HL-60 (cell line): ENCODE measurements at places on chromosomes 1 and 21.

DNA sequence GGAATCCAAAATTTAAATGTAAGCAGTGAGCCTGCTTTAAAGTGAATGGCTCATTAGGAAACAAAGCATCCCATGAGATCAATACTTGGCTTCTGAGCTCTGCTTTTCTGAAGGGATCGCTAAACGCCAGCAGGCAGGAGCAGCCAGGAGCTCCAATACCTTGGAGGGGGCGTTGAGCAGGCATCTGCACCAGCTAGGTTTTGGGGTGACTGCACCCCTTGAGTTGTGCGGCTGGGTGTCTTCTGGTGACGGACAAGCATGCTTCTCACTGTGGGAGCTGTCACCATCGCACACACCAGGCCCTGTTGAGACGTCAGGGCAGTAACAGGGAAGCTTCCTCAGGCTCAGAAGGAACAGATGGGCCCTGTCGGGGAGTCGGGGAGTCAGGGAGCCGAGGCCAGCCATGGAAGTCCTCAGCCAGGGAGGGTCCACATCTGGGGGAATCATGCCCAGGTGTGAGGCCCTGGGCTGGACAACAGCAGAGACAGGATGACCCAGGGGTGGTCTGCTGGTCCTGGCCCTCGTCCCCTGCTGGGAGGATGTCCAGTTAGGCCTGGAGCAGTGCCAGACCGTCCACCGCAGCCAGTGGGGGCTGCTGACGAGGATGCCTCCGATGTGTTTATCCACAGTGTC, 57.9 kb upstream of the ADARB1 start:
- no peak for DNase-seq

GRCh38 chr1:225689882-225690459, 37.0 kb upstream of the ENAH start:
- no peak for DNase-seq

GRCh38 chr1:236377832-236378535, 16.1 kb upstream of the EDARADD start:
- DNase-seq = no peak

DNA sequence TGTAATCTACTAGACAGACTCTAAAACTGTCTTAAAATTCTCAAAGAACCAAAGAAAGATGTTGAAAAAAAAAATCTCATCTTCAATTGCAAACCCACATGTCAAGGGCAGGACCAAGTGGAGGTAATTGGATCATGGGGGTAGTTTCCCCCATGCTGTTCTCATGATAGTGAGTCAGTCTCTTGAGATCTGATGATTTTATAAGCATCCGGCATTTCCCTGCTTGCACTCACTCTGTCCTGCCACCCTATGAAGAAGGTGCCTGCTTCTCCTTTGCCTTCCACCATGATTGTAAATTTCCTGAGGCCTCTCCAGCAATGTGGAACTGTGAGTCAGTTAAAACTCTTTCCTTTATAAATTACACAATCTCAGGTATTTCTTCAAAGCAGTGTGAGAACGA, 257.0 kb downstream of the HHIPL2 start:
- DNase-seq = no peak

DNA sequence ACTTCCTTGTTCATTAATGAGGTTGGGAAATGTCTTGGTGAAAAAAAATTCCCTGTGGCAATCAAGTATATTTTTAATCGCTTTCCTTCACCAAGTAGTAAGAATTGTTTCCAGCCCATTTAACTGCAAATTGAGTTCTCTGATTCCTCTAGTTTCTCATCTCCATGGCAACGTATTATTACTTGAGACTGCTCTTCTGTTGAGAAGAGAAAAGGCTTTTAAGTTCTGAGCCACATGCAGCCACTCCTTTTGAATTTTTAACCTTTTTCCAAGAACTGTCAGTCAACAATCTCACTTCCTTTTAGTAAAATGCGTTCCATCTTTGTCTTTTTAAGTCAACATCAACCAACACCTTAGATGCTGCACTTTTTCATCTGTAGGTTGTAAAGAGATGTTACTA, 75.7 kb upstream of the KIAA1614 start:
- DNase-seq = no peak

- peak; percentile 51 for DNase-seq
Measured at GRCh38 chr1:98364544-98364943, 297.0 kb upstream of the SNX7 start.

DNA sequence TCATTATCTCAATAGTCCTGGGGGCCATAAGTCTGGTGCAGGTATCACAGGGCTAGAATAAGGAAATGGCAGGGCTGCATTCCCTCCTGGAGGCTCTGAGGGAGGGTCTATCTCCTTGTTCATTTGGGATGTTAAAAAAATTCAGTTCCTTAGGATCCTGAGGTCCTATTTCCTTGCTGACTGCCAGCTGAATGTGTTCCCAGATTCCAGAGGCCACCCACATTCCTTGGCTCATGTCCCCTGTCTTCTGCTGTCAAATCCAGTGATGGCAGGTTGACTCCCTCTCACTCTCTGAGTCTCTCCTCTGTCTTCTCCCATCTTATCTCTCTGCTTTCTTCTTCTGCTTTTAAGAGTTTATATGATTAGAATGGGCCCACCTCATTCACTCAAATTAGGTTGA, 400.6 kb downstream of the PTPRU start:
- no peak for DNase-seq

DNA sequence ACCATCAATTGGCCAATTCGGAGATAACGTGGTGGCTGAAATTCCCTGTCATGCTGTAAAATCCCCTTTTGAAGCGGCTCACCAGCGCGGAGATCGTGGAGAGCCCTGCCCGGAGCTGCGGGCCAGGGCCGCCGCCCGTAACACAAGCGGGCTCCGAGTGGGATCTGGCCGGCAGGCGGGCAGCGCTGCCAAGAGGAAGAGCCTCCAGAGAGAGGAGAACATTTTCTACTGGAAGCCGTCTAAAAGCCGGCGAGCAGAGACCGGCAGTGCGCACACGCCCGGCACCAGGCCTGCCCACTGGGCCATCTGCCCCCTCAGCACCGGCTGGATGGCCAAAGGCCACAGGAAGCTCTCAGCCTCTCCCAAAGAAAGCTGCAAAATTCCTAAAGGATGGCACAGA, 15.5 kb downstream of the SSBP3 start:
- DNase-seq = no peak

DNA sequence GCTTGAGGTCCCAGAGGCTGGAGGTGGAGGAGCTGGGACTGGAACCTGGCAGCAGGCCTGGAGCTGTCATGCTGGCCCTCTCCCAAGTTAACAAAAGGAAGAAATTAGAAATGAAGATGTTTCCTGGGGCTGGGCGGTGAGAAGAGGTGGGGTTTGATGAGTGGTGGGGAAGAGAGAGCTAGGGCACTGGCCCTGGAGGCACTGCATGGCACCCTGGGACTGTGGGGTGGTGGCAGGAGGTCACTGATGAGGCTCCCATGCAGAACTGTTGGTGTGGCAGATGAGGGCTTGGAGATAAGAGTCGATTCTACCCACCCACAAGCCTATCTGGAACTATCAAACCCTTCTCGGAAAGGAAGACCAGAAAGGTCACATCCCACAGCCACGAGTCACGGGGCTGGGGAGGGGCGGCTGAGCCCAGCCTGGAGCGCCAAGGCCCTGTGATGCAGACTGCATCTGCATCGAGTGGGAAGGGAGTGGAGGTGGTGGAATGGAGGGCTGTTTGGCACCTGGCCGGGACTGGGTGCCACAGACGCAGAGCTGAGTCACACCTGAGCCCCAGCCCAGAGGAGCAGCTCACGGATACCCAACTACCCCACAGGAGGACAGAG, 29.4 kb downstream of the MRPL37 start:
- no peak for DNase-seq

DNA sequence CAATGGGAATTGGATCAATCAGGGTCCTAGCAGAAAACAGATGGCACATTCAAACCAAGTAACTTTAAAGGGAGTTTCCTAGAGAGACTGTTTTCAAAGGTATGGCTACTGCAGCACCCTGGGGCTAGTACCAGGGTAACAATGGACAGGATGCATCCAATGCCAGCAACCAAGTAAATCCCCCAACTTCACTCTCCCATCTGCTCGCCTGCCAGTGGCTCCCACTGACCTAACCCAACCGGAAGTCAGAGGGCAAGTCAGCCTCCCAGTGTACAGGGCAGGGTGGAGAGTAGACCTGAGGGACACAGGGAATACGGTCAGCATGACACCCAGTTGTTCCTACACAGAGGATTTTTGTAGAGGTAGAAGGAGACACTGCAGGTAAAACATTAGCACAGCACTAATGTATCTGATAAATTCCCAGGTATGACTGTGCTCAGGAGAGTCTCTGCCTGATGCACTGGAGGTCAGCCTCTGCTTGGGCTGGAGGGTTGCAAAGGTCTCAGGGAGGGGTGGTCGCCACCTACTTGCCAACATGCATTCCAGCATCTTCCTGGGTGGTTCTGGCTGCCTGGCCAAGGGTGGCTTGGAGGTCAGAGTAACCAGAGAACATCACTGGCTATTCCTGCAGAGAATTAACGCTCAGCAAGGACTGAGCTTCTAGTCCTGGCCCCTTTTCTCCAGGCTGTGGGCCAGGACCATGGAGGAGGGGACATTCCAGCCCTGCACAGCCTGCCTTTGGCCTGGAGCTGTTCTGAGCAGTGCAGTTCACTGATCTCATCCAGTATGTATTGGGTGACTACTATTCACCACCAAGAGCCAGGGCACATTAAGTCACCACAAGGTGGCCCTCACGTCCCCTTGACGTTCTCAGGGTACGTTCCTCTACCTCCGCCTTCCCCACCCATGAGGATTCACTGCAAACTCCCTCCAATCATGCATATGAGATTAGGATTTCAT, 5.1 kb upstream of the GJA4 start:
- peak; percentile 9 for DNase-seq

DNA sequence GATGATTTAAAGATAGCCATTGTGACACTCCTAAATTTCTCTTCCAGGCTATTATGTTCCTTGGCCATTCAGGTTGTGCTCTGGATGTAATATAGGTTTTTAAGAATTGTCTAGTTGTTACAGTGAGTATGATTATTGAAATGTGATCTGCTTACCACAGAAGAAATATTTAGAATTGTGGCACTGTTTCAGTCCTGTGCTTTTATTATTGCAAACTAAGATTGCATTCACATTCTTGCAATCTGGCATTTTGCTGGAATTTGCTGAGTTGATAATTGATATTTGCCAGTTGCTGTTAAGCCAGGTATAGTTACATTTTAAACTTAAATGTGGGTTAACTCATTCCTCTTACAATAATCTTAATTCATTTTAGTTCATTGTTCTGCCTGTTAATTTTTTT, 22.3 kb downstream of the EXO1 start:
- DNase-seq = no peak

GRCh38 chr1:119885903-119886783, 10.2 kb downstream of the ADAM30 start:
- peak; percentile 63 for DNase-seq
